GM12892 (cell line): ENCODE measurements at places on chromosomes 7 and 10.

- DNase-seq: no peak
Measured at GRCh38 chr10:63204667-63205391, 71.7 kb downstream of the NRBF2 start.

GRCh38 chr7:126842451-126842850, 410.3 kb downstream of the GRM8 start:
- no peak for DNase-seq

DNA sequence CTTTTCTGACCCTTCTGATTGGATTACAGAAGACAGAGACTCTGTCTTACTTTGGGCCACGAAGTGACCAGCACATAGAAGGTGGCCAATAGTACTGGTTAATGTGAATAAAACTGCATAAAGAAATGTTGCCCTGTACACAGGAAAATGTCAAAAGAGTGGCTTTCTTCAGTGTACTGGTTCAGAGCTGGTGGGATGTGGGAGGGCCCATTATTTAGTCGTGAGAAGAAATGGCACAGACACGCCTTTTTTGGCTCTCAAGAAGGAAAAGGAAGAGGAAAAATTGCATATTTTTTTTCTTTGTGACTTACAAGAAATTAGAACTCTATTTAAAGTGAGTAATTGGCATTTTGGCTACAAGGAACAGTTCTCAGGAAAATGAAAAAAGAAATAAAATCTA, 129.7 kb downstream of the DGKI start:
- DNase-seq: no peak

GRCh38 chr7:7687800-7688199, 30.6 kb downstream of the RPA3 start:
- no peak for DNase-seq

DNA sequence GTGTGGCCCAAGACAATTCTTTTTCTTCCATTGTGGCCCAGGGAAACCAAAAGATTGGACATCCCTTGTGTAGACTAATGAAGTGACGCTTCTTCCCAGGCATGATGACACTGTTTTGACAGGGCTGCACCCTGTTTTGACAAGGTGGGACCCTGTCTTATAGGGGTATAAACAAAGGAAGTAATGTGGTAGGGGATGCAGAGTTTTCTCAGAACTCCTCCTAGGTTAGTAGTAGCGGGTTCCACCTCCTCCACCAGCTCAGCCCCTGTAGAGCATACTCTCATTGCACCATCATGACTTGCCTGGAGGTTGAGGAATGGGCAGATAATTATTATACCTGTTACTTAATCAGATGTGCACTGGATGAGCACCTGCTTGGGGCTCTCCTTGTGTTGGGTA, 123.1 kb downstream of the CCNY start:
- no peak for DNase-seq

DNA sequence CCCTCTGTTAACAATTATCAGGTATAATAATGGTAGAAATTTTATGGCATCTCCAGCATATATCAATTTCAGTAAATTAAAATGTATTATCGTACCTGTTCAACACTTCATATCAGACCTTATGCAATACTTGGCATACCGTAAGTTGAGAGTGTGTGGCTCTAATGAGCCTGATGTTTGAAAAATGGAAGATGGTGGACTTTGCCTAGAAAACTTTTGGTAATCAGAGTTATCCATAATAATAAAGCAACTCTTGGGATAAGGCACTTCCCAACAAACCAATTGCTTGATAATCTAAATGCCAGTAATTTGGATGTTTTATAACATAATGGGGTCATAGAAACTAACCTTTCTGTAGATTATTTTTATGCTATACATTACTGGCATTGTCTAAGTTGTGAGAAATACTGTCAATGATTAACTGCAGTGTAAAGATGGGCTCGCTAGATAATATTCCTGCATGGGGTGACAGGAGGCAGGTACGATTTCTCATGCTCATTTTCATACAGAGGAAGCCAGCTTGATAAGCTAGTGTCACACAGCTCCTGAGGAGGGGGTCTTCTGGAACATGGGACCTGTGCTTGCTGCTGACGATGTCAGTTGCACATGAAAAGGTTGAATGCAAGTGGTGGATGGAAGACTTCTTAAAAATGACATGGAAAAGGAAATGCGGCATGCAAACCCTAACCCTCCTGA, 27.8 kb upstream of the DMBT1 start:
- no peak for DNase-seq

- DNase-seq: no peak
Measured at GRCh38 chr7:16644636-16645592, 640 bp downstream of the ANKMY2 start.

- DNase-seq: no peak
Measured at GRCh38 chr7:135761751-135762488, 13.3 kb upstream of the FAM180A start.

DNA sequence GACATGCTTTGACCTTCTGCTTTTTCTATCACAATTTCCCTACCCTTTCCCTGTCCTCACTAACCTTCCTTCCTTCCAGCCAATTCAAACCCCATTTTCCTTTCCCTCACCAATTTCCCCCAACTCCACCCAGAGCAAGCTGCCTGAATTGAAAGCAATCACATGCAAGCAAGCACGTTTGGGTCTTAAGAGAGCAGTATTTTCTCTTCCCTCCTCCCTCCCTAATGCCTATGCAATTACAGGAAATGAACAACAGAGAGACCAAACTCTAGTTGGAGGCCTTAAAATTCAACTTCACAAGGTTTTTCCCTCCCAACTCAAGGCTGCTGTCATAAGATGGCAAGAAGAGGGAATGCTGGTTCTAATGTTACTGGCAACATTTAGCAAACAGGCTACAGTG, 117.2 kb downstream of the MYOF start:
- DNase-seq: no peak

DNA sequence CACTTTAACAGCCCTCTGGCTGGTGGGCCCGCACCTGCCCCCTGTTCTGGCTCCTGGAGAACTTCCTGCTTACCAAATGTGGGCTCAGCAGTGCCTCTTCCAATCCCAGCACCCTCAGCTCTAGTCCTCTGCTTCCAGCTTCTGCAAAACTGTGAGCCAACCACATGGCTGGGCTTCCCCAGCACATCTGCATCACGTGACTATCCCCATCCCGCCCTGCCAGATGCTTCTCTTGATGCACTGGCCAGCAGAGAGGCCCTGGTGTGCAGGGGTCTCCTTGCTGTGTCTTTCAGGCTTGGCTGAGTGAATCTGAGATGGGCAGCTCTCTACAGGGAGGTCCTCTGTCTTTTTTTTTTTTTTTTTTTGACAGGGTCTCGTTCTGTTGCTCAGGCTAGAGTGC, 43.8 kb upstream of the DMBT1 start:
- DNase-seq: no peak
